Stimulated activated CD4-positive, alpha-beta T cell treated with anti-CD3 and anti-CD28 coated beads, Interleukin-1b, Interleukin-23, amount 100 ng/mL, for 1 hour (primary cell): ENCODE measurements at places on chromosomes 4 and X.

DNA sequence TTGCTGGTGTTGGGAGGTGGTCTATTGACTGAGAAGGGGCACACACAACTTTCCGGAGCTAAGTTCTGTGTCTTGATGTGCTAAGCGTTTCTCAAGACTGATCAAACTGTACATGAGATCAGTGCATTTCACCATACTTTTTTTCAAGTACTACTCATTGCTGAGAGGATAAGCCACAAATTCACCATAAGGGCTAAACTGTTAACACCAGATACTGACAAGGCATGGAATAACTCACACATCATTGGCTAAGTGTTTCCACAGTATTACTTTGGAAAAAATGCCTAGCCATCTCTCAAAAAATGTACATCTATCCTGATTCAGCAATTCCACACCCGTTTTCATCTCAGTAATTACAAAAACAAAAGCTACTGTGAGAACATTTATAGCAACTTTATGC, 13.0 kb downstream of the RBMX start:
- DNase-seq: no peak

DNA sequence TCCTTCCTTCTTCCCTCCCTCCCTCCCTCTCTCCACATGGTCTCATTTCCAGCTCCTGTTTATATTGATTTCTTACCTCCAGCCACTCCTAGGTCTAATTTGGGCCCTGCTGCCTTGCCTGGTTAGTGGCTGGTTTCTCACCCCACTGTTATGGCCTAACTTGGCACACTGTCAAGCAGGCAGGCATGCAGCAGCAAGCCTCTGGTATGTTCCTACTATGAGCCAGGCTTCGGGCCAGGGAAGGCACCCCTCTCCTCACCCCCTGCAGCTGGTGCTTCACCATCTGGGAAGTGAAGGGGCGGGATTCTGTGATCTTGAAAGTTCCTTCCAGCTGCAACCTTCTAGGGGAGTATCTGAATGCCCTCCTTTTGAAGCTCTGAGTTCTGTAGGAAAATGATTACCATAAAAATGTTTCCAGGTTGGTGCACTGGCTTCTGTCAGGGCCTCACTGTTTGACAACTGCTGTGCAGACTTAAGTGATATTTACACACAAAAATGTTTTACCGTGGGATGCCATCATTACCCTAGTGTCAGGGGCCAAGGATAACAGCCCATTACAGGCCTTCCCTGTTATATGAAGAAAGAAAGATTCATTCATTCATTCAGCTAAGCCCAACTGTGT, 10.1 kb upstream of the VMA21 start:
- DNase-seq: no peak

DNA sequence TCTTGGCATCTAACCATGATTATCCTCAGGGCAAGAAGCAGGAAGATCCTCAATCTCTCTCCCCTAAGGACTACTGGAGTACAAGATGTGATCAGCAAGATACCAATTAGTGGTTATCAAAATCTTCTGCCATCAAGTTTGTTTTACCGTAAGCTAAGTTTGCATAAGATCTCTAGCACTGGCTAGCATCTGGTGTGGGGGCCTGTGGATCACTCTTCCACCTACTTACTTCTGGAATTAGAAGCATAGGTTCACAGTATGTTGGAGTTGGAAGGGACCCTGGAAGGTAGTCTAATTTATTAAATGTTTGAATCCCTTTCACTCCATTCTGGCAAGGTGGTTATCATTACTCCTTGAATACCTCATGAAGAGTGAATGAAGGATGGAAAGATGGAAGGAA, 93.3 kb upstream of the BANK1 start:
- DNase-seq: no peak

- DNase-seq: no peak
Observed at GRCh38 chrX:54819201-54819600, 11.7 kb downstream of the MAGED2 start.

DNA sequence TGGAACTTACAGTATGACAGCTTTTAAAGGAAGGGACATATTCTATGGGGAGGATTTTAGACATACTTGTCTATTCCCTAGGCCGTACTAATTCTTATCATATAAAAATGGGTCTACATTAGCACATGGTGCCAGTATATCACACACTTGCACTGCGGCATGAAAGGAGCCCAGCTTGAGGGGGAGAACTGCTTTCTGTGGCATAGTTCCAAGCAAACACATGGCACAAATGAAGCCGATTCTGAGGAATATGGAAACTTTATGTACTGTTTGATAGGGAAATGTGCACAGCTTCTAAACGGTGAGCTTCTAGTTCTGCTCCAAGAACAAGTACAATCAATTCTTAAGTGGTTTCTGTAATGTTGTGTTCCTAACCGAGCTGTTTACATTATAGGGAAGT, 675.6 kb upstream of the FTHL17 start:
- no peak for DNase-seq
